Neuronal stem cell (in vitro differentiated cells): ENCODE measurements at places on chromosomes 1 and 21.

DNA sequence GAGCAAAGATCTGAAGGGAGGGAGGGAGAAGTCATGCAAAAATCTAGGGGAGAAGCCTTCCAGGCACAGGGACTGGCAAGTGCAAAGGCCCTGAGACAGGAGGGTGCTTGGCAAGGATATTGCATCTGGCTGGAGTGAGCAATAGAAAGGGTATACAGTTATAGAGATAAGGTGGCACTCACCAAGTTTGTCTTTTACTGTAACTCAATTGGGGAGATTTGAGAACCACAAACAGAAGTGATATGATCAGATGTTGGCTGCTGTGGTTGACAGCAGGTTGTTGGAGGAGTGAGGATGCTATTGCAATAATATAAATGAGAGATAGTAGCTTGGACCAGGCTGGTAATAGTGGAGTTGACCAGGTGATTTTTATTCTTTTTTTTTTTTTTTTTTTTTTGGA lies 25.6 kb downstream of the MCOLN3 start:
- no peak for DNase-seq

DNA sequence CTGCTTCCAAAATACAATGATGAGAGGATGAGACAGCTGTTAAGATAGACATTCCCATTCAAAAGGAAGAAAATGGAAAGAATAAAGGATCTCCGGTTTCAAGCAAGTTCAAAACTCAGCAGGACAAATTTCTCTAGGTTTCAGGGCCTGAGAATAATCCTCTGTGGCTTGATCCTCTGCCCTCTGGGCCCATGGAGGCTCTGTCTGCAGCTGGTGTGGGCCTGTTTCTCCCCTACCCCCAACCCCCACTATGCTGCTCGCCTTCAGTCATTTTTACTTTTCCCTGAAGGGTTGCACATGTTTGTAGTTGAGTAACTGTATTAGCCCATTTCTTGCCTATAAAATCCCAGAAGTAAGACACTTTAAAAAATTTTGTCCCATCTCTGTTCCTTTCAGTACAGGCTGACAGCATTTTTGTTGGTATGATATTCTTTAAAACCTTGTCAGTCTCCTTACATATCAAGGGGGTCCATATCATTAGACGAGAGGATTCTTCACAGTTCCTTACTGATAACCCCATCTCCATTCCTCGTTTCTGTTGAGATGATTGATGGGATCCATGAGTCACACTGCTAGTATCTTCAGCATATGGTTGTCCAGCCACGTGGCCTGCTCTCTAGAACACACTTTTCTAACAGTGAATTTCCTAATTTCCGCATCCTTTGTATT lies 10.5 kb downstream of the ZMYM4 start:
- no peak for DNase-seq

DNA sequence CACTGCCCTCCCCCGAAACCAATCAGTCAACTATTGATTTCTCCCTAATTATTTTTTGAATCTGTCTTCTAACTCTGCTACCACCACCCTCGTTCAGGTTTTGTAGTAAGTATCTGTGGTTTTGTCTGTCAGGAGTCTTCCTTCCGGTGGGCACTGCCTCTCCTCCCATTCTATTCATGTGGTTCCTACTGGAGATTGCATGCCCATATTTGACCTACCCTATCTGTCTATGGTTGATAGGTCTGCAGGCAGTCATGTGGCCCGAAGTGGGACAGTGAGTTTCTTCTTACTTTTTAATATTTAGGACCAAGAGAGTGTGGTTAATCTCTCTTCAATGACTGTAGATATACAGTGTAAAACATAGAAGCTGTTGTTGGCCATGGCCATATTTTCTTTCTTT lies 17.8 kb upstream of the MAST2 start:
- no peak for DNase-seq

GRCh38 chr21:25881524-25882376 lies 147.0 kb downstream of the GABPA start:
- DNase-seq: peak; percentile 45

DNA sequence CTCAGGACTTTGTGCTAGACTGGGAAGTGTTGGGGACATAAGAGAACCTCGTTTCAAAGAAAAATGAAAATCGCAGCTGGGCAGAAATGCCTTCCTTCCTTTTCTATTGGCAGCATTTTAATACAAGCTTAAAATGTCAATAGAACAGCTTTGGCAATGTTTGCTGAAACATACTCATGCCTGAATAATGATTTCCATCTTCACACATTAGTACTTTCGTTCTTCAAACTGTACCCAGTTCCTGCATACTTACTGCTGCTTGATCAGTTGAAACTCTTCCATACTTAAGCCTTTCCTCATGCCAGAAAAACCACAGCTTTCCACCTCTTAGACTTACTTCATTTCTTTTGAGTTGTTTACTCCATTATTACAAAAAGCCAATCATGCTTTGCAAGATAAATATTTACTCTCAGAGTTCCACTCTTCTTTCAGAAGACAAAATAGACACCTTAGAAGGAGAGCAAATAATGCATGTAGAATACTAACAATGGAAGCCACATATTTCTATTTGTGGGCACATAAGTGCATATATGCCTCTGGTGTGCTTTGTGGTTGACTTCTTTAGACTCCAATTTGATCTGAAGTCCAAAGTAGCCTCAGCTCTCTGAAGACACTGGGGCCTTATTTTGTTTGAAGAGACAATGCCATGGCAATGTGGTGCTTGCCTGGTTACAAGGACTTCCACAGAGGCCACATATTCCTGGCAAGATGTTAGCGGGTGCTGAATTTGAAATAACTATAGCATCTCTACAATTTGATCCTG lies 22.7 kb upstream of the CD55 start:
- no peak for DNase-seq

GRCh38 chr1:39639305-39640130 lies at the start of gene HEYL:
TSS of gene HEYL (minus strand) at chr1:39639643. CDS start at chr1:39639625, 18 bp downstream.
- peak; percentile 70 for DNase-seq

DNA sequence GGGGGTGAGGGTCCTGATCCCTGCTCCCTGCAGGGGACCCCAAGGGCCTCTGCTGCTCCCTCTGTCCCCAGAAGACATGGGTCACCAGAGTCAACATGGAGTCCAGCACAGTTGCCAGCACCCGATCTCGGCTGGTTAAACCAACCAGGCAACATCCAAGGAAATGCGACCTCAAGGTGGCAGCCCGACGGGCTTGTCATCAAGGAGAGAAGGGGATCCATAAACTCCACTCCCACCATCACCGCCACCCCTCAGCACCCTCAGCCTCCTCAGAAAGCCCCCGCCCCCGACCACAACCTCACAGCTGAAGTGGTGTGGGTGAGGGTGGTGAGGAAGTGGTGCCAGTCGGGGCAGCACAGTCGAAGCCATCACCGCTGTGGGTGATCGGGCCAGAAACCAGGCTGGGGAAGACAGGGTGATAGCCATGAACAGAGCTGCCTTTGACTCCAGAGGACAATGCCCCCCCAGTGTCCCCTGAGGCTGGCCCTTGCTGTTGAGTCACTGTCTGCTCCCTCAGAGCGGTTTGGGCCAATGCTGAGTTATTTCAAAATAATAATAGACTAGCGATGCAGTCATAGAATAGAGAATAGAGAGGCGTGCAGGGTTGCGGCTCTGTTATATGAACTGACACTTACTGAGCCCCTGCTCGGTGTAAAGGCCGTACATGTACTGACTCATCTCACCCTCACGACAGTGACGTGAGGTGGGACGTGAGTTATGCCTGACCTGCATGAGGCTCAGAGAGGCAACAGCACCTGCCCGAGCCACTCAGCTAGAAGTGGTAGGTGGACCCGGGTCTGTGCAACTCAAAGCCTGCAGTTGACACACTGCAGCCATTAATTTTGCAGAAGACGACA lies 88.7 kb upstream of the IFFO2 start:
- DNase-seq: no peak

GRCh38 chr21:41458121-41458520 lies 32.1 kb downstream of the MX1 start:
- DNase-seq: no peak

- DNase-seq: no peak
Measured at GRCh38 chr1:245000872-245001188, 136.5 kb upstream of the HNRNPU start.

DNA sequence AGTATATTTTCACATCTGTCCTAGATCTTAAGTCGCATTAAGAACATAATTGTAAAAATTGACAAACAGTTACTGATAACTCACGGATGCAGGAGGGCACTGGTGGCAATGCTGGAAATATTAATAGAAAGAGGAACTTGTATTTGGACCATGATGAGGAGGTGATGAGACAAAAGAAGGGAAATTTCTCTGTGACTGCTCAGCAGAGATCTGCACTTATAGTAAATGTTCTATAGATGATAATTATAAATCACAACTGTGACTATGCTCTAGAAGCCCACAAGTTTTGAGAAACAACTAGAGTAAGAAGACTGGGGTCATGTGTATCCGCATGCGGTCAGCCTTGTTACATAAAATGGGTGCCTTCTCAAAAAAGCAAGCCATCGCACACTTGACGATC lies 8.7 kb upstream of the DUSP12 start:
- DNase-seq: no peak

DNA sequence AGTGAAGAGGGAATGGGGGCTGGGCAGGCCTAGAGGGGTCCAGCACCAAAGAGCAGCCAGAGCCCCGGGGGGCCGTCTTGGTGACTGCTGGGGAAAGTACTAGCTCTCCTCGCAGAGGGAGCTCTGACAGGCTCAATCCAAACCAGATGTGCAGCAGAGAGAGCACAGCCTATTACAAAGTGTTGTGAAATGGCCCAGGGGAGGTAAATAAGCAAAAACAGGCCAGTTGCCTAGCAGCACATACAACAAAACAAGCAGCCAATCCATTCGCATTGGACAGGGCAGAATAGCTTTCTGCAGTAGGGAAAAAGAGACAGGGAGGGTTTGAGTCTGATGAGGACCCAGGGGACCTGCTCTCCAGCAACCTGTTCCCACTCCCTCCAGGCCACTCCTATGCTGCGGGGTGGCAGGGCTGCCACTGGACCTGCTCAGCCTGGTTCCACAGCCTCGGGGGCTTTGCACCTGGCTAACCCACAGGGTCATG lies 239.6 kb upstream of the FGGY start:
- no peak for DNase-seq

- DNase-seq: no peak
Measured at GRCh38 chr1:199843861-199844260, 183.6 kb upstream of the NR5A2 start.

GRCh38 chr1:159752135-159752580 lies 28.6 kb upstream of the DUSP23 start:
- no peak for DNase-seq

GRCh38 chr1:86271046-86271445 lies 114.5 kb upstream of the COL24A1 start:
- no peak for DNase-seq

DNA sequence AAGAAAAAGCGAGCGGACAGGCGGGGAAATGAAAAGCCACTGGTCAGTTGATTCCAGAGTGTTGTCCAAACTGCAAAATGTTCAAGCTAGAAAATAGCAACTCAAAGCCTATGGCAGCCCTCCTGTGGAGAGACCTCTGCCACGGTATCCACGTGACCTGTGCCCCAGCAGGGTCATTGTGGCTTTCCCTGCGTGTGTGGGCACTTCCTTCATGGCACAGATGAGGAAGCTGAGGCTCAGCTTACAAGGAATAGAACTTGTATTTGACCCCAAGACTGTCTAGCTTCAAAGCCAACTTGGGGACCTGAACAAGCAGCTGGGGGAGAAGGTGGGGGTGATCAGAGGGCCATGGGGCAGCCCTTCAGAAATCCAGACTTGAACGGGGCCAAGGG lies 15.6 kb upstream of the PLEKHG5 start:
- no peak for DNase-seq

GRCh38 chr1:246280551-246280950 lies 226.5 kb downstream of the SMYD3 start:
- DNase-seq: no peak

DNA sequence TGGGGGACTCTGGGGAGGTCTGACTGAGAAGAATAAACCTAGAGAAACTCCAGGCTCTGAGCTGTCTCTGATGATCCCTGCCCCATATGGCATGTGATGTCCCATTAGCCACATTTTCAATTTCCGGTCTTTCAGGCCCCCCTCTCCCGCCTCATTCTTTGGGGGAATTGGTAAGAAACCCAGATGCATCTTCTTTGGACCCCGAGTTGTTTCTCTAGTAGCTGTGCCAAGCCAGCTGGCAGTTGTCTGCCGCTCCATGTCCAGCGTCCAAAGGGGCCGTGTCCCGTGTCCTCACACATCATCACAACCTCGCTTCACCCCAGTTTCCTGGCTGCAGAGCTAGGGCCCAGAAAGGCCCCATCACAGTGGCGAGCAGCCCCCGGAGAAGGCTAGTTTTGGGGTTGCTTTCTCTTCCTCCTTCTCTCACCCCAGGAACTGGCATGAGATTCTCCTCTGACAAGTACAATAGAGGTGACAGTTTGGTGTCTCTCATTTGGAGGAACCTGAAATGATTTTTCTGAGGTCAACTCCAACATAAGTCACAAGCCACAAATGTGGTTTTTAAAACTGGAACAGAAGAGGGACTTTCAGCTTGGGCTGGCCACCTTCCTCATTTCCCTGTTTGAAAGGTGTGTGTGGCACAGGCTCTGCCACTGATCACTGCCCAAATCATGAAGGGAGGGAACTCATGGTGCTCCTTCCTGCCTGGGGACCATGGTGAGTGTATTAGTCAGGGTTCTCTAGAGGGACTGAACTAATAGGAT lies 6.4 kb upstream of the GPR157 start:
- DNase-seq: no peak

- no peak for DNase-seq
Measured at GRCh38 chr1:227890451-227891222, 57.1 kb downstream of the WNT9A start.

GRCh38 chr1:248853663-248854375 lies 5.1 kb downstream of the ZNF692 start:
- no peak for DNase-seq

DNA sequence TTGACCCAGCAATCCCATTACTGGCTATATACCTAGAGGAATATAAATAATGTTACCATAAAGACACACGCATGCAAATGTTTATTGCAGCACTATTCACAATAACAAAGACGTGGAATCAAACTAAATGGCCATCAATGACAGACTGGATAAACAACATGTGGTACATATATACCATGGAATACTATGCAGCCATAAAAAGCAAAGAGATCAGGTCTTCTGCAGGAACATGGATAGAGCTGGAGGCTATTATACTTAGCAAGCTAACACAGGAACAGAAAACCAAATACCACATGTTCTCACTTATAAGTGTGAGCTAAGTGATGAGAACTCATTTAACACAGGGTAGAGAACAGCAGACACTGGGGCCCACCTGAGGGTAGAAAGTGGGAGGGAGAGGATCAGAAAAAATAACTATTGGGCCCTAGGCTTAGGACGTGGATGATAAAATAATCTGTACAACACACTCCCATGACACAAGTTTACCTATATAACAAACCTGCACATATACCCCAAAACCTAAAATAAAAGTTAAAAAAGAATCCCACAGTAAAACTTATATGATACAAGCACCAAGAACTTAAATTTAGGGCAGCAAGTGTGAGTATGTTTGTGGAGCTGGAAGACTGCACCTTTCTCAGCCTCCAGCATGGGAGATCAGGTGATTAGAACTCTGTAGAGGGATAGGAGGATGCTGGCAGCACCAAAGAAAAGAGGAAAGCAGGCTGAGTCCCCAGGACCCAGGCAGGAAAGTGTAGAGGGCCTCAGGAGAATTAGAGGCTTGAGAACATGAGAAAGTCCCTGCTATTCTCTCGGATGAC lies 320.8 kb upstream of the USP24 start:
- DNase-seq: no peak
